Astrocyte (in vitro differentiated cells and primary cell): ENCODE measurements at places on chromosomes 13 and 19.

DNA sequence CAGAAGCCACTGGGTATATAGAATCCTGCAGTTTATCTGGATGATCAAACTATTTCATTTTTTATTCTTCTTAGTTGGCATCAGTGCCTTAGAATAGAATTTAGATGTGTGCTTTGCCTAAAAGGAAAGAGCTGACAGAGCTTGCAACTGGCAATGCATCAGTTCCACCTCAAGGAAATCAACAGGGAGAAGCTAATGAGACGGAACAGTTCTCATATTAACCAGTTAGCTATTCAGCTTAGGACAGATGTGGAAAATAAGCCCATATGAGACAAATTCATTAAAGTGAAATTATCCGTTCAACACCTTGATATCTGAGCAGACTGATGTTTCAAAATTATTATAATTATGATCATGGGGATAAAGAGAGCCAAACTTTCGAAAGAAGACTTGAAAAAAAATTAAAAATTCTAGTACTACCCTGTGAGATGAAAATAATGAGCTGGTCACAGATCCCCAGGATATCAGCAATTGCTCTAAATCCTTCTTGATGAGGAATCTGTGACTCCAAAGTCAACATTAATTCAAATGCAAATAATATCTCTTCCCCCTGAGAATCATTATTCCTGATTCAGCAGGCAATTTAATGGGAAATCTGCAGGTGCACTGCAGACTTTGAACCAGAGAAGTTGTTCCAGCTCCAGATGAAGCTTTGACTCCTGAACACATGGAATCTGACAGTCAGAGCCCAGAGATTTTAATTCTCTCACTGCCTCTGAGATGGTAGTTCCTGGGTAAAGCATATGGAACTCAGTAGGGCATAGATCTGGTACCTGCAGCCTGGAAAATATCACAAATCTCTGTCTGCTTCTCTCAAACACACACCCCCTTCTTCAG, 486.8 kb downstream of the FOXO1 start:
- no peak for DNase-seq

- DNase-seq: peak; percentile 95
Measured at GRCh38 chr13:33194820-33195692, 90.5 kb downstream of the STARD13 start.

DNA sequence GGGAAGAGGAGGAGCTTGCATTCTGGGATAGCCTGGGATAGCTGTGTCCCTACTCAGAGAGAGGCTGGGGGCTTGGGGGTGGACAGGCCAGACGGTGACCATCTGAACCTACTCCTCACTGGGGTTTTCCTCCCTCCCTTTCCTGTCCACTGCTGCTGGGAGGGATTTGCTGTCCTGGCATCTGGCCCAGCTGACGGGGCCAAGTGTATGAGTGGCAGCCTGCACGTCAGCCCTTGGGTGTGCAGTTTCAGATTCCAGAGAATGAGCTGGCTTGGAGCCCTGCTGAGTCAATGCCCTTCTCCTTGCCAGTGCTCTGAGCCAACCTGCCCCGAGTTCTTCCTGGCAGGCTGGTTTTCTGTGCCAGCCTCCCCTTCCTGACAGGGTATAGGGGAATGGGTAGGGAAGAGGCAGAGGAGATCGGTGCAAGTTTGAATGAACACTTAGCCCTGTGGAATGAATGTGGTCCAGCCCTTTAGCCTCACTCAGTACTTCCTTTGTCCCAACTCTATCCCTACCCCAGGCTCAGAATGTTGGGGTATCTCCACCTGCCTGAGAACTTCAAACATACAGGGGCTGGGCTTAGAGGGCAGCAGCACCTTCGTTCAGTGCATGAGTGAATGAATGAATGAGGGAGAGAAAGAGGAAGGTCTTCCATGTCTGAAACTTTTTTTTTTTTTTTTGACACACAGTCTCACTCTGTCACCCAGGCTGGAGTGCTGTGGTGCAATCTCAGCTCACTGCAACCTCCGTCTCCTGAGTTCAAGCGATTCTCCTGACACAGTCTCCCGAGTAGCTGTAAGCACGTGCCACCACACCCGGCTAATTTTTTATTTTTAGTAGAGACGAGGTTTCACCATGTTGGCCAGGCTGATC, 1.8 kb upstream of the ANGPTL4 start:
- DNase-seq: peak; percentile 94

DNA sequence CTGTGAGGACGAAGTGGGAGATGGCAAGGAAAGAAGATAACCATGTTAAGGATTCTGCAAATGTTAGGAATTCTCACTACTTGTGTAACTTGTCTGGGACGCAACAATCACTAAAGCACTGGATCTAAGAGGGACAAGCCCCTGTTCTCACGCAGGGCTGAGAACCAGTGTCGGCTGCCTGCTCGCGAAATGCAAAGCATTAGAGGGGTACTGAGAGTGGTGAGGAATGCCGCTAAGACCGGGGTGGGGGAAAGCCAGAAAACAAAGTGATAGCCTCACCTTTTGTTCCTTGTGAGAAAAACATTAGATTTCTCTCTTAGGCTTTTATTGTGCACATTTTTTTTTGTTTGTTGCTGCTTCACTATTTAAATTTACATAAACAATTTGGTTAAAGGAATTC, 241.9 kb downstream of the ABCC4 start:
- DNase-seq: no peak

DNA sequence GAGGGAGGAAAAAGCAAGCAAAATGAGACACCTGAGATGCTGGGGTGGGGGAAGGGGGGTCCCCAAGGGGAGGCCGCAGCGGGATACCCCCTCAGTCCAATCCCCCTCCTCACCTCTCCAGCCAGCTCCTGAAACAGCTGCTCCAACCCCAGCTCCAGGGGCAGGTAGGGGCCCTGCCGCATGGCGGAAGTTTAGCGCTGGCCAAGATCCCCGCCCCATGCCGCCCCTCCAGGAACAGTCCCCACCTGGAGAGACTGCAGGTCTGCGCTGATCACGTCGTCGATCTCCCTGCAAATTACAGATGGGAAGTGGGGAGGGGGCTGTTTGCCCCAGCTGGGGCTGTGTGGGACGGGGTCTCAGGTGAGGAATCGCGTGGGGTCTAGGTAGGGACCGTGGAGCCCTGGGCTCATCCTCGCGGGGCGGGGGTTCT, 9.0 kb downstream of the CAPN12 start:
- DNase-seq: no peak

DNA sequence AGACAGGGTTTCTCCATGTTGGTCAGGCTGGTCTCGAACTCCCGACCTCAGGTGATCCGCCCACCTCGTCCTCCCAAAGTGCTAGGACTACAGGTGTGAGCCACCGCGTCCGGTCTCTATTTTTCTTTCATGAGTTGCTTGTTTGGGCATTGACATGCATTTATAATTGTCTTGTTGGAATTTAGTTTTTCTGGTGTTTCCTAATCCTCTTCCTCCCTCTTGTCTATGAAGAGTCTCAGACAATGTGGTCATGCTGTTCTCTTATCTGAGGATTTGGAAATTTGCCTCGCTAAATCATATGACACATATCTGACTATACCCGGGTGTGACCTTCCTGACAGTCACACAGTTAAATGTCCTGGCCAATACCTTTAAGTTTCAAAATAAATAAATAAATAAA, 7.4 kb upstream of the CEACAM18 start:
- no peak for DNase-seq

- peak; percentile 95 for DNase-seq
Measured at GRCh38 chr19:4977299-4978174, 8.6 kb downstream of the KDM4B start.

DNA sequence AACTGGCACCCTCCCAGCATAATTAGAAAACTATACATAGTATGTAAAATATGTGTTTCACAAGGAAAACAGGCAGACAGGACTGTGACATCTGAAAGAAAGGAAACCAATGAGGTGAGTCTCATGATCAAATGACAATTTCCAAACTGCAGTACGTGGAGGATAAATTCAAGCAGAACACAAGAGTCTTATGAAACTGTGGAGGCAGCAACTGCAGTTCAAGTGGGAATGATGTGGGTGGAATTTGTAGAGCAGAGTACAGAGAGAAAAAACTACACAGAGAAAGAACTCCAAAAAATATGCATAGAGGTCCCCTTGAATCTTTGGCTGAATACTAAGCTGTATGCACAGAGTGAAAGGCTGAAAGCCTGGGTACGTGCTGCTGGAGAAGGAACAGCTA, 9.7 kb downstream of the SIGLEC6 start:
- DNase-seq: no peak

- DNase-seq: no peak
Measured at GRCh38 chr13:106819413-106820180, 251.7 kb upstream of the ARGLU1 start.

GRCh38 chr13:68358294-68358705, 1128.2 kb upstream of the PCDH9 start:
- no peak for DNase-seq

DNA sequence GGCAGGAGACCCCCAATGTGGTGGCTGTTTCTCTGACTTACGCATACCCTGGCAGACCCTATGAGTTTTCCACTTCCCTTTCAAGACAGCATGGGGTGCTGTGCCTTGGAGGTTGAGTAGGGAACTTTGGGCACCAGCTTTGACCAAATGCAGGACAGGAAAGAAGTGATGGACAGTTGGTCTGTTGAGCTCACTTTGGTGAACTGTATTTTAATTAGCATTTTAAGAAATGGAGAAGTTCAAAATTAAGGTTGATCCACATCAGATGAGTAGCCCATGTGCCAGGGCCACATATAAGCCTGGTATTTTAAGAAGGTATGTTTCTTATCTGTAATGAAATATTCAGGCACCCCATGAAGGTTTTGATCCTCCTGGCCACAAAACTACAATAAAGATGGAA, 46.1 kb upstream of the RAP2A start:
- no peak for DNase-seq

GRCh38 chr13:29428310-29429181, 166.9 kb downstream of the SLC7A1 start:
- peak; percentile 2 for DNase-seq

DNA sequence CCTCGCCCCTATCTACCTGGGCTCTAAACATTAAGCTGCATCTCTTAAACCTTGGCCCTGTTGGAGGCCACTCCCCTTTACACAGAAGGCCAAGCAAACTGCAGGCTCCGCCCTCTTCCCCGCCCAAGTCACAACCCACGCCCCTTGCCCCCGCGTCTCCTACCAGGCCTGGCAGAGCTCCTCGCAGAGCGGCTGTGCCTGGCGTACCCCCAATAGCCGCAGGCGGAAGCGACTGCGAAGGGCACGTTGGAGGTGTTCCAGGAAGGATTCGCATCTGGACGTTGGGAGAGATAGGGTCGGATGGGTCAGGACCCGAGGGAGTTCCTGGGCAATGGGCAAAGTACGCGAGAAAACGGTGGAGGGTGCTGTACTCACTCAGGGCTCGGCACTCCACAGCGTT, 5.9 kb downstream of the RTBDN start:
- DNase-seq: no peak
